ENCODE measurements at places on chromosomes 6 and 20.

DNA sequence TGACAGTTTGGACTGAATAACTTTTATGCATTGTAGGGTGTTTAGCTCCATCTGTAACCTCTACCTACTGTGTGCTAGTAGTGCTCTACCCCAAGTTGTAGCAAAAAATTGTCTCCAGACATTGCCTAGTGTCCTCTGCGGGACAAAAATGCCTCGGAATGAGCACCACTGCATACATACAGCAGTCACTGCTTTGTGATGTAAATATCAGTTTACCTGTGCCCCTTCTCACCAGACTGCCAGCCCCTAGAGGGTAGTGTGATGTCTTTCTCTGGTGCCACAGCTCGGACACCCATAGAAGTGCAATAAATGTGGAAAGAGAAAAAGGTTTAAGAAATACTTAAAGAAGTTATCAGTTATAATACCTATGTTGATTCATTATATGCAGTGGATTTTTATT, 25.1 kb downstream of the TMEM200A start:
- no peak for DNase-seq

GRCh38 chr6:85432554-85432953, 17.3 kb upstream of the NT5E start:
- DNase-seq = no peak

GRCh38 chr6:158787395-158787794, 31.8 kb downstream of the EZR start:
- no peak for DNase-seq

DNA sequence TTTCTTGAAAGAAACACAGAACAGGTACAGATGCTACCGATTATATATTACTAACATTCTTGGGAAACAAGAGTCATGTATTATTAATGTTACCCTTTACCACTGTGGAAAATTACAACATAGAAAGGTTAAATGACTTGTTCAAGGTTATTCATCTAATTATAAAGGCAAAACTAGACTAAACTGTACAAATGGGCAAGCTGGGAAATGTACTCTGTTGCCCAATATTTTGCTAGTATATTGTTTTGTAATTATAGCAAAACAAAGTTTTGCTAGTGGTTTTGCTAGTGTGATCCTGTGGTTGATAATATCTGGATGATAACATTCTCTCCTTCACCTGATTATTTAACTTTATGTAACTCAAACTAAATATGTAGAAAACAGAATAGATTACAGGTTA, 96.5 kb downstream of the TINAG start:
- no peak for DNase-seq
